ENCODE measurements at places on chromosomes 2 and 18.

DNA sequence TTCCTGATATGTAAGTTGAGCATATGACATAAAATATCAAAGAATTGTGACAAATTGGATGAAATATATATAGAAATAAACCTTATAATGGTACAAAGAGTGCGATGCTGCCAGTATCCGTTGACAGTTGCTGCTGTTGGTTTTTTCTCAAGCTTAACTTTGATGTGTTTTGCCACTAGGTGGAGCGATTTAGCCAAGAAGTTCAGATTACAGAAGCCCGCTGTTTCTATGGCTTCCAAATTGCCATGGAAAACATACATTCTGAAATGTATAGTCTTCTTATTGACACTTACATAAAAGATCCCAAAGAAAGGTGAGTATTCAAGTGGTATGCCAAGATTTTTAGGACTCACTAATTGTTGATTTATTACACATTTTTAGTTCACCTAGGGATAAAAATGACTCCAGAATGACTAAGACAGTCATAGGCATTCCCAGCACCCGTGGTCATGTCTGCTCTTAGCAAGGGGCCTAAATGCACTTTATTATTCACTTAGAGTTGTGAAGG is 2.1 kb downstream of the RRM2 start:
- DNase-seq, result peak; percentile 52

DNA sequence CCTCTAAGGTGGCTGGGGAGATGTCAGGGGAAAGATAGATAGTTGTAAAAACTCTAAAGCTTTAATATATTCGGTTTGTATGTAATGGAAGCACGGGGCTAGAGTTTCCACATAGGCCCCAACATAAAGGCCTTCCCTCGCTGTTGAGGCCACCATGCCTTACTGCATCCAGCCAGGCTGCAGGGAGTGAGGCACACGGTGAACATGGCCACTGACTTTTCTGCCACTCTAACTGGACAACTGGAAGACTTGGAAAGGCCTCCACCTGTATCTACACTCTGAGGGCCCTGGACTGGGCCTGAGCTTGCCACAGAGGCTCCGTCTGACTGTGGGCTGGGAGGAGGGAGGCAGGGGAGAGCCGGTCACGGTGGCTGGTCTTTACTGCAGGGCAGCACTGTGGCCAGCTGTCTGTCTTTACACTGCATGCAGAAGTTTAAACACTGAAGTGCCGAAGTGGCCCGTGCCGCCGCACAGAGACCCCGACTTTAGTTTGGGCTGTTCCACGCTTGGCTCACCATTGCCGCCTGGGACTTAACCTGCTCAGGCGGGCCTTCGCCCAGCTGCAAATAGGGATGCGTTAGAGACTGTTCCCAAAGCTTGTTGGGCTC is 66.7 kb downstream of the EMILIN2 start:
- no peak for DNase-seq

DNA sequence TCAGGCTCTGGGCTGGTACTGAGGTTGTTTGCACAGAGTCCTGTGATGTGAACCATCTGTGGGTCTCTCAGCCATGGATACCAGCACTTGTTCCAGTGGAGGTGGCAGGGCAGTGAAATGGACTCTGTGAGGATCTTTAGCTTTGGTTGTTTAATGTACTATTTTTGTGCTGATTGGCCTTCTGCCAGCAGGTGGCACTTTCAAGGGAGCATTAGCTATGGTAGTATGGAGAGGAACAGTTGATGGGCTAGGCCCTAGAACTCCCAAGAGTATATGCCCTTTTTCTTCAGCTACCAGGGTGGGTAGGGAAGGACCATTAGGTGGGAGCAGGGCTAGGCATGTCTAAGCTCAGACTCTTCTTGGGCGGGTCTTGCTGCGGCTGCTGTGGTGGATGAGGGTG is 257.0 kb upstream of the GYPC start:
- peak; percentile 18 for DNase-seq

- DNase-seq, result peak; percentile 80
Measured at GRCh38 chr2:218257390-218257981, 3.3 kb upstream of the GPBAR1 start.

DNA sequence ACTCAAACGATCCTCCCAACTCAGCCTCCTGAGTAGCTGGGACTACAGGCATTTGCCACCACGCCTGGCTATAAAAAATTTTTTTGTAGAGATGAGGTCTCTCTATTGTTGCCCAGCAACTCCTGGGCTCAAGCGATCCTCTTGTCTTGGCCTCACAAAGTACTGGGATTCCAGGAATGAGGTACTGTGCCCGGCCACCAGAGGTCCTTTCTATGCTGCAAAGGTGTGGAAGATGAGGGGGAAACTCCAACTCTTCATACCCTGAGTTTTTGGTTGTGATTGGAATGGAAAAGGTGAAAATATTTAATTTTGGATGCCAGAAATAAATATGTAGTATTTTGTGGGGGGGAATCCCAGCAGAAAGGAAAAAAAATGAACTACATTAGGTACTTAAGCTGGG is 36.0 kb downstream of the MRPL33 start:
- DNase-seq, result peak; percentile 27

GRCh38 chr2:156182132-156182531 is 150.4 kb downstream of the NR4A2 start:
- peak; percentile 88 for DNase-seq

DNA sequence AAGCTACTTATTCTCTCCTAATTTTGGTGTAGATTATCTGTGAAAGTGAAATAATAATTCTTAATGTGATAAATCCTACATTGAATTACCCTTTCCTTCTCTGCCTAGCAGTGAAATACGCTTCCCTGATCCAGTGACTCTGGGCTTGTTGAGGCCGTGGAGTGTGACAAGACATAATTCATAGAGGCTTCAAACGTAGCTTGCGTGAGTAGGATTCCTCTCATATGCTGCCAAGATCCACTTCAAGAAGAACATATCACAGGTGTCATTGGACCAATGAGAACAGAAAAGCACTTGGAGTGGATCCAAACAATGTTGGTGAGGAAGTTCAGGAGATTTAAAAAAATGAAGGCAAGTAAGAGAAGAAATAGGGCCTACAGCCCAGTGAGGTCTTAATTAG is 221.3 kb upstream of the TMEFF2 start:
- DNase-seq, result no peak

DNA sequence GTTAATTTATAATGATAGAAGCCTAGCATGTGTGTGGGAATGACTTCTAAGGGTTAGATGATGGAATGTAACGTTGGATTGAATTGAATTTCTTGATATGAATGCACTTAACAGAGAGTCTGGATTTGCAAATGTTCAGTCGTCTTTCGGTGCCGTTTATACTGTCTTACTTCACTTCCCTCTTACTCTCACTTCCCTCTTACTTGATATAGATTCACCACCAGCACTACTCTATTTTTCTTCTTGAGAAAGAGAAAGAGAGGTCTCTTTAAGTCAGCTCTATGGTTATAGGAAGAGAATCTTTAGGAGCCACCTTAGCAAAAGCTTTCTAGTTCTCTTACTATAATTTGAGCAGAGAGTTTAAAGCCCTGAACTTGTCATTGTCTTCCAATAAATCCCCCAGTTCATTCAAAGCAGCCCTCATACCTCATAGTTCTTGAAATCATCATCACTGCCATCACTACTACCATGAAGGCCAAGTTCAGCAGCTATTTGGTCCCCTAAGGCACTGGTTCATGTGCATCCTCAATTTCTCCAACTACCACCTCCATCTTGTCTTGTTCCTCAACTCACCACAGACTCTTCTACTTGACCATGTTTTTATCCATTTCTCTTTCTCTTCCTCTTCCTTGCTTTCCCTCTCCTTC is 501.7 kb upstream of the TCF4 start:
- no peak for DNase-seq

DNA sequence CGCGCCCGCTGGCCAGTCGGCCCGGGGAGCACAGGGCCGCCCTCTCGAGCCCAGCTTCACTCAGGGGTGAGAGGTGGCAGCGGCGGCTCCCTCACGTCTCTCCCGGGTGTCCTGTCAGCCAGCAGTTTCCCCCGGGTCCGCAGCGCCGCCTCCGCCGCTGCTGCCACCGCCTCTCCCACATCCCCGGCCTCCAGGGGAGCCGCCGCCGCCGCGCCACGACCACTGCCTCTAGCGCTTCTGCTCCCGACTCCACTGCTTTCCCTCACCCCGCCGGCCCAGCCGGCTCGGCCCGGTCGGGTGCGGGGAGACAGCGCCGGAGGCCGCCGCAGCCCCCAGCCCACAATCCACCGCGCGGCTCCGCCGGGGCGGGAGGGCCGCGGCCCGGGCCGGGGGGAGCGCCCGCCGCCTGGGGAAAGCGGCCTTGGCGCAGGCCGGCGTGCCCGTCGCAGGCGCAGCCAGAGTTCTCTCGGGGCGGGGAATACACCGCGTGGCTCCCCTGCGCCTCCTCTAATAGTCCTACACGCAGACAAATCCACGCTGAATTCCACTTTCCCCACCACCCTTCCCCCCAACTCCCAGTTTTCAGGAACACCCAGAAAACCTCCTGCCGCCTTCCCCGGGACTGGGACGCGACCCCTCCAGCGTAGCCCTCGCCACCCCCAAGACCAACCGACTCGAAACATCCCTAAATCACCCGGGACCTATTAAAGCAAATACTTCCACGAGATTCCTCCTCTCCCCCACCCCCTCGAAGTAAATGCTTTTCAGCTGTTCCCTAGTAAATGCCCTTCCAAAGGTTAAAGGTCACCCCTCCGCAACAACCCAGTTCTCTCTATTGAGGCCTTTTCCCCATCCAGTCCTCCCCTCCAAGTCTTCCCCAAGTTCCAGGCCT is at the start of gene VPS54:
VPS54 (minus strand) TSS at position 346 of the 892 bp plus-strand sequence. CDS start 35,429 bp downstream, outside the sequence.
- peak; percentile 73 for DNase-seq

DNA sequence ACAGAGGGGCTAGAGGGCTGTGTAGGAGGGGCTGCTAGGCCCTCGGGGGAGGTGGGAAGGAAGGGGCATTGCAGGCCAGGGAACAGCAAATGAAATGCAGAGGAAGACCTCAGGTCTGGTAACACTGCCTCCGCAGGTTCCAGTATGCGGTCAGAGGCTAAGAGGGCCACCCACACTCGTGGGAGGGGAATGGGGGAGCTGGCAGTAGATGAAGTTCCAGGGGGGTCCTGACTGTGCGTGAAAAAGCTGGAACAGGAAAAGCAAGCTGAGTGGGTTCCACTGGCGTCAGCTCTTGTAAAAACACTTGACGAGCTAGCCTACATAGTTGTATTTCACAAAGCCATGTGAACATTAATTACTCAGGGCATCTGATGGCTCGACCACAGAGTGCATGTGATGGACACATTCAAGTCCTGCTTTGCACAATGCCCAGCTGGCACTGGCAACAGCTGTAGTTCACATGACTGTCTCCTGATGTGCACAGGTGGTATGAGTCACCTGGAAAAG is 29.0 kb upstream of the PTPN4 start:
- DNase-seq, result no peak

DNA sequence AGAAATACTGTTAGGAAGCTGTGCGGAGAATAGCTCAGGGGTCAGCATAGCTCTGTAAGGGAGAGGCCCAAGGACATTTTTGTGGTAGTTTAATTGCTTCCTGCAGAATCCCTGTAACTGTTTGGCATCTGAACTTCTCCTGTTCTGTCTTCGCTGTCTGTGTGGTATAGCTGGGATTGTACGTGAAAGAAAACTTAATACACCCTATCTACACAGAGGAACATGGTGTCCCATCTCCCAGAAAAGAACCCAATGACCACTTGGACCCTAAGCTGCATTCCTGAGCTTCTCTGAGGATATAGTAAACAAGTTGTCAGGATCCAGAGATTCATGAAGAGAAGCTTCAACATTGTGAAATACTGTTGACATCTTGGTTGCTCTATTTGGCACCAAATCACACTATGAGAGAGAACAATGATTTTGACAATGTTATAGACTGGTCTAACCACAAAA is 81.3 kb downstream of the CDC42EP3 start:
- no peak for DNase-seq

DNA sequence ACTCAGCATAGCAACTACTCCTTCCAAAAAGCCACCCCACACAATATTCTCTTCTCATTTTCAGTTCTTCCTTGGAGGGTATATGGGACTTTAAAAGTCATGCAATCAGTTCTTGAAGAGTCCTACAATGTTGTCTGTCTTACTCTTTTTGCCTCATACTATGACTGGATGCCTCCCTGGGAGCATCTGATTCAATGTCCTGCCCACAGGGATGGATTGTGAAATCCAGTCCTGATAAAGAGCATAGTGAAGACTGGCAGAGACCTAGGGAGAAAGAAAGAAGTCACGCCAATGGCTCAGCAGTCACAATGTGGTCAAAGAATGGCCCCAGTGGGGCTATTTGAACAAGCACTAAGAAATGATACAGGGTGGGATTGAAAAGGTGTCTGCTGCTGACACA is 155.1 kb upstream of the SERPINE2 start:
- no peak for DNase-seq

DNA sequence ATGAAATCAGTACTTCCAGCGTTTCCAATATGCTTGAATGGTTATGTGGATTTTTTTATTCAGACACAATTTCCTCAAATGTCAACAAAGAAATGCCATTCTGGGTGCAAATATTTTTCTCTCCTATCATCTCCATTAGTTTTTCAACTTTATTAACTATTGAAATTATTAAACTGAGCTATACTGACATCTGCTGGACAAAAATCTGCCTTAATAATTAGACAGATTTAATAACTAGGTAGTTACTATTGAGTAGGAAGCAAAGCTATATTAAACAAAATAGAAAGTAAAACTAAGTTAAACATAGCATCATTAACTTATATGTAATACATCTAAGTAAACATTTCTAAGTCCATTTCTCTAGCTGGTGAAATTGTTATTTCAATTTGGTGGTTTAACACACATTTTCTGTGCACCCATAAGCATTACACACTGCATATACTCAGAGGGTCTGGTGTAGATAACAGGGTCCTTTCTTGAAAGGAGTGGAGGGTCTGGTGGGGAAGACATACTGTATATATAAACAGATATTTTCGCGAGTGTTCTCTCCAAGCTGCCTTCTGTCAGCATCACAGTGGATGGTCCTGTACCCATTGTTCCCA is 77.0 kb downstream of the LANCL1 start:
- DNase-seq, result no peak

- DNase-seq, result no peak
Measured at GRCh38 chr18:36349552-36349951, 52.0 kb downstream of the FHOD3 start.

DNA sequence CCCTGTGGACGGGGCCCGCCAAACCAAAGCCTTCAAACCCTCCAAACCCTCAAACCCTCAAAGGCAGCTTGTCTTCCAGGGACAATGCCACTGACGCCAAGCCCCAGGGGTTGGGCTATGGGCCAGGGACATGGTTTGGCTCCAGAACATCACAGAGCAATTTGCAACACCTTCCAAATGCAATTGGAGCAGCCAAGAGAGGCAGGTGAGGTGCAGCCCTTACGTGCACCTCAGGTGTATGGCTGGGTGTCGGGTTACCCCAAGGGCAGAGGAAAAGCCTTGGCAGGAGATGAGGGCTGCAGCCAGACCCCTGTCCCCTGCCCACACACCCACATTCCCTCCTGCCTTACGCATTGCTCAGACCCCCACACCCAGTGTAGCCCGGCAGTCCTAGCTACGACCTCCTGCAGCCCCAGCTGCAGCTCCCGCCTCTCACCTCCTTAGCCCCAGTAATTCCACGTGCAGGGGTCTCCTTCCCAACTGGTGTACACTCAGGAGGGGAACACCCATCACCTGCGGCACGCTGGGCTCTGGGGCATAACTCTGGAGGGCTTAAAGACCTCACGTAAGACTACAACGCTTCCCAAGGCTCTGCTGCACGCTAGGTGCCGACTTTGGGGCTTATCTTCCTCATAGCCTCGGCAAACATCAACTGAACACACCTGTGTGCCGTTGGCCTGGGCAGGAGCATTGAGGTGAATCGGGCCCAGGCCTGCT is 88.7 kb downstream of the TFCP2L1 start:
- DNase-seq, result no peak

Data from ELF-1 (cell line).